ENCODE measurements at places on chromosomes 13 and 19.

GRCh38 chr19:28948566-28948965 is 264.4 kb downstream of the UQCRFS1 start:
- DNase-seq = no peak
- H3K4me3 ChIP-seq = no peak overlapping the region
- no peaks in the 10 kb centered on the region for H3K36me3 ChIP-seq
- no peaks in the 10 kb centered on the region for H3K4me1 ChIP-seq
- peaks cover 18% of the 10 kb centered on the region for H3K27me3 ChIP-seq
- H3K27ac ChIP-seq = no peak overlapping the region

DNA sequence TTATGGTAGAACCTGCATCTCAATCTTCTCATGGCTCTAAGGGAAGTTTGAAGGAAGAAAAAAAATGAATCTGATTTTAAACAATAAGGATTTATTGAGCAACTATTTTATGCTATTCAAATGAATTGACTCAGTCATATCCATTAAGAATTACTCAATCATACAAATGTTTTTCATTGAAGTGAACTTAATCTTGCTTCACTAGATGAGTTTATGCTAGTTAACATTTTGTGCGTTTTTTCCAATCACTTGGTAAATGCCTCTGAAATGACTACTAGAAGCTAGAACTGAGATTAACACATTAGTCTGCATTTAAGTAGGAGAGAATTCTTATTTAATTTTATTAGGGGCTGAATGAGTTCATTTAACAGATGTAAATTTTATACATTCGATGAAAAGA is 25.2 kb downstream of the RXFP2 start:
- no peaks in the 10 kb centered on the region for H3K4me1 ChIP-seq
- DNase-seq = no peak
- no peak overlapping the region for H3K27ac ChIP-seq
- no peaks in the 10 kb centered on the region for H3K36me3 ChIP-seq
- no peak overlapping the region for H3K4me3 ChIP-seq
- H3K27me3 ChIP-seq = no peaks in the 10 kb centered on the region

DNA sequence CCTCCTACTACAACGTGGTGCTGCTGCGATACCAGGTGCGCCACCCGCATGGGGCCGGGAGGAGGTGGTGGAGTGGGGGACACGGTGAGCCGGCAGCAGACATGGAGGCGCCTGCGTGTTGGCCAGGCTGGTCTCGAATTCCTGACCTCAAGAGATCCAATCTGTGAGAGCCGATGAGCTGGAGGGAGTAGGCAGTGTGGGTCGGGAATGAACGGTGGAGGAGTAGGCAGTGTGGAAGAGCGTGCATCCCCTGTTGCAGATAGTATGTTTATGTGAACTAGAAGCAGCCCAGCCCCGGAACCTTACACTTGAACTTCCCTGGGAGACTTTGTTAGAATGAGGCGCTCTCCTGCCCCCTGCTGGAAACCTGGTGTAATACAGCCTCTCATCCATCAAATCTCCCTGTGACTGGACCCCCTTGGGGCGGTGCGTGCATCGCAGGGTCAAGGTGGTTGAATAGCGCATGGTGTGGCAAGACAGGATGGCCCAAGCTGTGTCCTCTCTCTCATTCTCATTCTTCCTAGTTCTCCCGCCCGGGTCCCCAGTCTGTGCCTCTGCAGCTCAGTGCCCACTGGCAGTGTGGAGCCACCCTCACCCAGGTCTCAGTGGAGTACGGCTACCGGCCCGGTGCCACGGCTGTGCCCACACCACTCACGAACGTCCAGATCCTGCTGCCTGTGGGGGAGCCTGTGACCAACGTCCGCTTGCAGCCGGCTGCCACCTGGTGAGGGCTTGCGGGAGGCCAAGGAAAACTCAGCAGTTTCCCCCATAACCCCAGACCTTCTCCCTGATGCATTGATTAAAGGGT is 10.5 kb upstream of the B3GNT3 start:
- peaks cover 36% of the 10 kb centered on the region for H3K36me3 ChIP-seq
- DNase-seq = peak; percentile 67
- H3K4me1 ChIP-seq = peaks cover 17% of the 10 kb centered on the region
- no peak overlapping the region for H3K4me3 ChIP-seq
- no peaks in the 10 kb centered on the region for H3K27me3 ChIP-seq

DNA sequence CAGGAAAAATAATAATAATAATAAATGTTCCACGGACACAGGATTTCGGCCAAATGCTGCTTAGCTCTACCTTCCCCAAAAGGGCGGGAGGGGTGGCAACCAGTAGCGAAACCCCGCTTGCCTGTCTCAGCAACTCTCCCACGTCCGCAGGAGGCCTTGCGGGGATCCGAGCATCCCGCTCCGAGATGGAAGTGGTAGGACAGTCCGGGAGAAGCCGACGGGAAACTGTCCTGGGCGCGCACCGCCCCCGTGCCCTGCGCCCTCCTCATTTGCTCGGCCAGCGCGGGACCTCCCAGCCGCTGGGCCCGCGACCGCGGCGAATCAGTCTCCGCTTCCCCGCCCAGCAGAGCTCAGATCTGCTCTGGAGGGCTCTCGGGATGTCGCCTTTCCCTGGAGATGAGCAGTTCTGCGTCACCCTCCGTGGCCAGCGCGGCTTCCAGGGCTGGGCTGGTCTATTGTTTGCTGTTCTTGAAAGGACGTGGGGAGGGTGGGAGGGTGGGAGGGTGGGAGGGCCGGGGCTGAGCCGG is 48.9 kb upstream of the PABPC3 start:
- no peak overlapping the region for H3K27ac ChIP-seq
- peaks cover 91% of the 10 kb centered on the region for H3K27me3 ChIP-seq
- H3K4me3 ChIP-seq = no peak overlapping the region
- H3K4me1 ChIP-seq = no peaks in the 10 kb centered on the region
